ENCODE measurements at places on chromosomes 5 and 9. TPM values are rescaled to one million over a fixed set of nuclear protein-coding genes. Genes with fewer than 3 reads are reported as not detected.

KIF24 gene
- 0.63 TPM for total RNA-seq

GMCL2 gene
- total RNA-seq, result not detected

SLC36A2 gene
- not detected for total RNA-seq

ACOT12 gene
- 0.17 TPM for total RNA-seq

COL15A1 gene
- total RNA-seq, result 1.1 TPM

PHF24 gene
- 0.16 TPM for total RNA-seq

ANKRD34B gene
- total RNA-seq, result not detected

CCNO gene
- total RNA-seq, result 0.17 TPM

SPAG8 gene
- total RNA-seq, result 1.5 TPM

KIF27 gene
- total RNA-seq, result 2.7 TPM

SPINK13 gene
- not detected for total RNA-seq

GPR150 gene
- 0.32 TPM for total RNA-seq

DBH gene
- not detected for total RNA-seq

PCDHGA8 gene
- 4.4 TPM for total RNA-seq

SMIM33 gene
- not detected for total RNA-seq

OR1J2 gene
- total RNA-seq, result not detected

EFNA5 gene
- total RNA-seq, result 0.77 TPM

AP3B1 gene
- 35.6 TPM for total RNA-seq

POLR3G gene
- 2.7 TPM for total RNA-seq

PPP2R2B gene
- under 0.01 TPM for total RNA-seq

MEIKIN gene
- total RNA-seq, result not detected

IFNA13 gene
- not detected for total RNA-seq

TUSC1 gene
- 3.8 TPM for total RNA-seq

PCDHGB2 gene
- 4.1 TPM for total RNA-seq

CD274 gene
- 1.6 TPM for total RNA-seq

CMBL gene
- total RNA-seq, result 23.1 TPM

STING1 gene
- total RNA-seq, result 42.2 TPM

MARCOL gene
- not detected for total RNA-seq

PALM2AKAP2 gene
- 1.9 TPM for total RNA-seq

NSG2 gene
- total RNA-seq, result not detected

IFNA5 gene
- 0.16 TPM for total RNA-seq

MEF2C gene
- 19.1 TPM for total RNA-seq

IFNE gene
- 3.8 TPM for total RNA-seq

OLFML2A gene
- 5.7 TPM for total RNA-seq

AJM1 gene
- total RNA-seq, result 0.95 TPM

PCDHA13 gene
- total RNA-seq, result 0.16 TPM

KCNIP1 gene
- not detected for total RNA-seq

SLC6A18 gene
- not detected for total RNA-seq

HTR1A gene
- not detected for total RNA-seq

CTXN3 gene
- total RNA-seq, result not detected

PCDHGC5 gene
- total RNA-seq, result 3.5 TPM

DOCK2 gene
- 2.5 TPM for total RNA-seq

ENG gene
- total RNA-seq, result 13.9 TPM

KLF4 gene
- total RNA-seq, result 24.7 TPM

Measured in bronchial smooth muscle cell (primary cell).